ENCODE measurements at places on chromosomes 13 and 19. TPM values are rescaled to one million over a fixed set of nuclear protein-coding genes. Genes with fewer than 3 reads are reported as not detected.

- no peak for DNase-seq
These were observed 53.2 kb upstream of the EEF1AKMT1 start for GRCh38 chr13:20826843-20827560.

- no peak for DNase-seq
These were observed 16.9 kb downstream of the ERICH6B start for GRCh38 chr13:45598597-45598996.

DNA sequence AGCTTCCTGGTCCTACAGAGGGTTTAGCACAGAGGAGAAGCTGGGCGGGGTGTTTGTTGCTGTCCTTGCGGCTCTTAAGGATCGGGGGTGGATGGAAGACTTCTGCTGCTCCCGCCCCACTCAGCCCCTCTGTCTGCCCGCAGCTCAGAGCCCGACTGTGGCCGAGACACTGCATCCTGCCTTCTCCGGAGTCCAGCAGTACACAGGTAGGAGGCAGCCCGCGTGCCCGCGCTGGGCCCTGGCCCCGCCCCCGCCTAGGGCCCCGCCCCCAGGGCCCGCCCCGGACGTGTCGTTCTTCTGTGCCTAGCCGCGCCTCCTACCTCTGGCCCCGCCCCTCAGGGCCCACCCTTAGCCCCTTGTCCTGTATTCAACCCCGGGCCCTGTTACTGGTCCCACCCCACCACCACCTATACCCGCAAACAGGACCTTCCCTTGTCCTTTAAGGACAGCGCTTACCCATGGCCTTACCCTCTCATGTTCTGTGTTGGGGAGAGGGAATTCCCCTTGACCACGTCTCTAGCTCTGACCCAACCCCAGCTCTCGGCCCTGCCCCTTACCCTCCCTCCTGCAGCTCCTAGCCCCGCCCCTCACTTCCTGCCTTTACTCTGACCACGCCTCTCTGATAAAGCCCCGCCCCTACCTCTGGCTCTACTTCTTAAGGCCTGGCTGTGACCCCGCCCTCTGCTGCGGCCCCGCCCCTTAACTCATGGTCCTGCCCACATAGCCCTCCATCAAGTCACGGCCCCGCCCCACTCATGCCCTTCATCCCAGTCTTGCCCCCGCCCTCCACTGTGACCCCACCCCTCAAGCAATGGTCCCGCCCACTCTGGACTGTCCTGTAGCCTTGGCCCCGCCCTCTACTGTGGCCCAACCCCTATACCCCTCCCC, 60.5 kb downstream of the CELF5 start:
- DNase-seq, result peak; percentile 58

- no peak for DNase-seq
These were observed 1929.9 kb downstream of the PCDH9 start for GRCh38 chr13:65300220-65300619.

DNA sequence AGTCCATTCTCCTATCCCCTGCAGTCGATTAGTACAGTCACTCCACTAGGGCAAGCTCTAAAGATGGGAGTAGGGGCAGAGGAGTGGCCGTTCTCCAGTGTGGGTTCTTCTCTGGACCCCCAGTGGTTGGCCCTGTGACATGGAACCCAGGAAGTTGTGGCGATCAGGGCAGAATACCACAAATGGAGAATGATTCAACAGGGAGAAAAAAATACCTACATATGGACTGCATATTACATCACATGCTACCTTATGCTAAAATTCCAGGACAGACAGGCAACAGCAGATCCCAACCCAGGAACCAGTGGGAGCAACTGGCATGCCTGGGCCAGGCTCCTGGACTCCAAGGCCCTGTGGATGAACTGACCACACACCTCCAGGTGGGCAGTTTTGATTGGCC, 20.4 kb downstream of the POU2F2 start:
- DNase-seq, result no peak

DNA sequence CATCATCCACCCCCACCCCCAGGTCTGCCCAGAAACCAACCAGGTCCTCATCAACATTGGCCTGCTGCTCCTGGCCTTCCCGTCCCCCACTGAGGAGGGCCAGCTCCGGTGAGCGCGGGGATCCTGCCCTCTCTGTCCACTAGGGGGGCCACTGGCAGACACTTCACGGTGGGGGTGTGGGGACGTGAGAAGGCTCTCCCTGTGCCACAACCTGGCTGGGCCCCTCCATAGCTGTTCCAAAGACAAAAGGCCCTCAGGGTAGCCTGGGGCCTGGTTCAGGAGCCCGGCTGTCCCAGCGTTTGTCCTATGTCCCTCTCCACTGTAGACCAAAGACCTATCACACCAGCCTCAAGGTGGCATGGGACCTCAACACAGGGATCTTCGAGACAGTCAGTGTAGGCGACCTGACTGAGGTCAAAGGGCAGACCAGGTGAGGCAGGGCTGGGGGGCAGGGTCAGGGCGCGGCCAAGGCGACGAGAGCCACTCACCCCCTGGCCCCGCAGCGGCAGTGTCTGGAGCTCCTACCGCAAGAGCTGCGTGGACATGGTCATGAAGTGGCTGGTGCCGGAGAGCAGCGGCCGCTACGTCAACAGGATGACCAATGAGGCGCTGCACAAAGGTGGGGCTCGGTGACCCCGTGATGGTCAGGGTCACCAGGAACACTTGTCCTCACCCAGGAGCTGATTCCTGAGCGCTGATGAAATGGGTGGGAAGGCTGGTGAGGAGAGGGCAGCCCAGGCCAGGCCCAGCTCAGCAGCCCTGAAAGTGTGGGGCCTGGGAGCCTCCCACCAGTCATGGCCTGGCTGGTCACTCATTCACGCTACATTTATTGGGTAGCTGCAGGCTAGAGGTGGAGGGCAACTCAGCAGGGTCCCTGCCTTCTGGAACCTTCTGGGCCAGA, 7.9 kb downstream of the DCAF15 start:
- no peak for DNase-seq

The C19orf33 gene
- total RNA-seq, result 0.40 TPM

The CATSPERD gene
- not detected for total RNA-seq

The CCL25 gene
- 0.30 TPM for total RNA-seq

The CLN5 gene
- 24.2 TPM for total RNA-seq

The OR7C1 gene
- total RNA-seq, result not detected
